ENCODE measurements at places on chromosomes 1 and 21. TPM values are rescaled to one million over a fixed set of nuclear protein-coding genes. Genes with fewer than 3 reads are reported as not detected.

The DOCK7 gene
- total RNA-seq, result 32.0 TPM

The MAP1LC3C gene
- 19.3 TPM for total RNA-seq

The GBP5 gene
- total RNA-seq, result 3.0 TPM

The FAM131C gene
- total RNA-seq, result not detected

The ERO1B gene
- total RNA-seq, result 11.2 TPM

The AKNAD1 gene
- 7.5 TPM for total RNA-seq

The ADAMTS1 gene
- 93.2 TPM for total RNA-seq

The NR5A2 gene
- 4.0 TPM for total RNA-seq

The PLEKHN1 gene
- total RNA-seq, result not detected

The F13B gene
- not detected for total RNA-seq

The GPR137B gene
- 14.5 TPM for total RNA-seq

The TMEM201 gene
- 8.3 TPM for total RNA-seq

The KCNK1 gene
- total RNA-seq, result 1.6 TPM

The CCDC17 gene
- 1.0 TPM for total RNA-seq

The MIXL1 gene
- not detected for total RNA-seq

The PRR9 gene
- not detected for total RNA-seq

The HFM1 gene
- 1.5 TPM for total RNA-seq

The LENEP gene
- not detected for total RNA-seq

The SELENBP1 gene
- total RNA-seq, result 61.4 TPM

The ZNF326 gene
- total RNA-seq, result 9.0 TPM

The FCGR3A gene
- total RNA-seq, result 18.7 TPM

The LEFTY1 gene
- total RNA-seq, result 0.33 TPM

The CLIC6 gene
- total RNA-seq, result 0.66 TPM

The TNFSF4 gene
- 2.3 TPM for total RNA-seq

The RGSL1 gene
- not detected for total RNA-seq

The PCP4 gene
- total RNA-seq, result 105 TPM

The OR2G6 gene
- not detected for total RNA-seq

The DDR2 gene
- 194 TPM for total RNA-seq

The CD1D gene
- total RNA-seq, result 0.83 TPM

The NTRK1 gene
- 2.5 TPM for total RNA-seq

The SLC9C2 gene
- total RNA-seq, result not detected

The KRTAP19-3 gene
- total RNA-seq, result not detected

The SPRR1A gene
- not detected for total RNA-seq

The NBPF26 gene
- total RNA-seq, result 30.7 TPM

The PHACTR4 gene
- 32.4 TPM for total RNA-seq

The CITED4 gene
- 37.8 TPM for total RNA-seq

The GJA9 gene
- total RNA-seq, result not detected

The UTS2 gene
- total RNA-seq, result not detected

The AQP10 gene
- total RNA-seq, result not detected

The OLIG2 gene
- total RNA-seq, result not detected

The RGS16 gene
- 0.83 TPM for total RNA-seq

The LHX4 gene
- total RNA-seq, result not detected

The C8A gene
- not detected for total RNA-seq

The WDR47 gene
- total RNA-seq, result 16.1 TPM

The CLCNKA gene
- total RNA-seq, result 0.42 TPM

The VWA1 gene
- 99.7 TPM for total RNA-seq

The KRTAP12-2 gene
- not detected for total RNA-seq

The LCE2B gene
- total RNA-seq, result not detected

The LCE1F gene
- not detected for total RNA-seq

The FAM177B gene
- 0.42 TPM for total RNA-seq

Data from esophagus muscularis mucosa (tissue), 4 donors.